Left kidney (tissue), 8 donors: ENCODE measurements at places on chromosomes 6 and 20. TPM values are rescaled to one million over a fixed set of nuclear protein-coding genes. Genes with fewer than 3 reads are reported as not detected.

GRCh38 chr6:35562060-35562459 lies 49.4 kb upstream of the TULP1 start:
- DNase-seq, result no peak

DNA sequence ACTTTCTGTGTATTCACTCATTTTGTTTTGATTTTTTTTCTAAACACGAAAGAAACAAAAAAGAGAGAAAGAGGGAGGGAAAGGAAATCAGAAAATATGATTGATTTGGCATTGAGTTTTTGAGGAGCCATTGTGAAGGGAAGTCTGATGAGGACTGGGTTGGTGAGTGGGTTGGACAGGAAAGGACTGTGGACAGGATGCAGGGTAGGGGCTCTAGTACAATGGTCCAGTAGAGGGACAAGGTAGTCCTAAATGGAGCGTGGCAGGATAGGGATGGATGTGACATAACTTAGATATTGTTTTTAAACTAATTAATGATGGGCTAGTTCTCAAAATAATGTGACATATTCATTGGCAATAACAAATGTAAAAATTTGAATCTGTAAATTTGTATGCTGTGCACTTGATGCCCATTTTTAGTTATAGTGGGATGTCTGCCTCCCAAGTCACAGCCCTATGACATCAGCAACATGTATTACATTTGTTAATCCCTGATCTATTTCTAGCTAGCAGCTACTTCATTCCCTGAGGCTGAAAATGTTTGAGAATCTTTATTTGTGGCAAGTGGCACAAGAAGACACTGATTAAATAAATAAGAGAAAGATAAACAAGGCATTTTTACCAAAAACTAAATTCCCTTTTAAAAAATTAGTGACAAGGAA lies 64.0 kb upstream of the ASF1A start:
- DNase-seq, result no peak

- DNase-seq, result no peak
These were observed 20.0 kb downstream of the FAM209B start for GRCh38 chr20:56552911-56553629.

- no peak for DNase-seq
These were observed 25.3 kb downstream of the SRPK1 start for GRCh38 chr6:35895560-35895959.

GRCh38 chr20:32089637-32090362 lies 19.7 kb upstream of the TM9SF4 start:
- no peak for DNase-seq

GRCh38 chr20:33781133-33781532 lies 30.0 kb upstream of the CHMP4B start:
- no peak for DNase-seq

- no peak for DNase-seq
These were observed 39.1 kb upstream of the AKIRIN2 start for GRCh38 chr6:87741001-87741650.

- DNase-seq, result no peak
These were observed 65.9 kb downstream of the PHF20 start for GRCh38 chr20:35837577-35838195.

- no peak for DNase-seq
These were observed 345.3 kb downstream of the CDKAL1 start for GRCh38 chr6:20879526-20879925.

DNA sequence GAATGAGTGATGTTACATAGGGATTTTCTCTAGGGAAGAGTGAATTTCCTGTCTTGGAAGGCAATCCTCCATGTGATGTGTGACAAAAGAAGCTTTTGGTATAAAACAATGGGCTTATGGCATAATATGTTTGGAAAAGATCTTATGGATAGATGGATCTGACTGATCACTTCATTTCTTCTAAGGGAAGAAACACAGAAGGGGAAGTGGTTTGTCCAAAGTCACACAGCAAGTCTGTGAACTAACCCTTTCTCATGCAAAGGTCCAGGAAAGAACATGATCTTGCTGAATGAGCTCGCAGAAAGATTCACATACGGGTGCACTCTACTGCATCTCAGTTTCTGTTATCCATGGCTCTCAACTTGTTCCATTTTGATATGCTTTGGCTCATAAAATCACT lies 575.9 kb upstream of the JAG1 start:
- DNase-seq, result no peak

DNA sequence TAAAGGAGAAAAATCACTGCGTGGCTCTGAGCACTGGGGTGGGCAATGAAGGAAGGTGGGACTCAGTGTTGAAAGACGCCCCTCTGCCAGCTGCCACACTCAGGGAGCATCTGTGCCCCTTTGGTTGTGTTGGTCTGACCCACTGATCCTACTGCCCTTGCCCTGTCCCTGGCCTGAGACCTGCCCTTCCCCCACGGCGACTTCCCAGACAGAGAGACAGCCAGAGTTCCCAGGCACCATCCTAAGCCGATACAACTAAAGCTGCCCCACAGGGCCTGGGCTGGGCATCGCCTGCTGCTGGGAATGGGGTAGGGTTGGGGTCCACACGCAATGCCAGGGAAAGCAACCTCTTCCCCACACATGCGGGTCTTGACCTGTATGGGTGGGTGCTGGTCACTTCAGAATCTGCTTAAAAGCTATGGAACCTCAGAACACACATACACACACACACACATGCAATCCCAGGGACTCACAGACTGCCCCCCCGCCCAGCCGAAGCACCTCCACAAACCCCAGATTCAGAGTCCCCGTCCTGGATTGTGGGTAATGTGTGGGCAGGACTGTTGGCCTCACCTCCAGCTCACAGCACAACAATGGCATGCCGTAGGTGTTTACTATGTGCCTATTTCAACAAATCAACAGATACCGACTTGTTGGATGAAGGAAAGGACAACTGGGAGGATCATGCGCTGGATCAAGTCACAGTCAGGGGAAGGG lies 10.9 kb upstream of the SPDEF start:
- DNase-seq, result no peak

GRCh38 chr6:20403766-20404640 lies 2.3 kb downstream of the E2F3 start:
- peak; percentile 37 for DNase-seq

- peak; percentile 33 for DNase-seq
These were observed 66.0 kb upstream of the UTRN start for GRCh38 chr6:144219056-144219685.

- DNase-seq, result no peak
These were observed 542.0 kb upstream of the MARCKS start for GRCh38 chr6:113315165-113315564.

DNA sequence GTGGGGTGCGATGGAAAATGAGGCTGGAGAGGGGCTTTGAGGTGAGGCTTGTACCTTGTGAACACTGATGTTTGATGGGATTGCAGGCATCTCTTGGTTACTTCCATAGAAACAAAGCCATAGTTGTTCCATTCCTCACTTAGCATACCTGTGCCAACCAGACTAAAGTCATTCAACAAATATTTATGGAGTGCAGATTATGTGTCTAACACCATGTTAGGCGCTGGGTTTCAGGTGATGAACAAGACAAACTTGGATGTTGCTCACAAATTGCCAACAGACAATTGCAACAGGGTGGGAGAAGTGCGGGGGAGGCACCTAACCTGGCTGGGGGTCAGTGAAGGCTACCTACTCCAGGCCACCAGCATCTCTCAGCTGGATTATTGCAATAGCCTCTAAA lies 1.5 kb downstream of the TTPAL start:
- no peak for DNase-seq

GRCh38 chr6:75815756-75816155 lies 66.7 kb downstream of the MYO6 start:
- no peak for DNase-seq

- DNase-seq, result no peak
These were observed 158.7 kb downstream of the RNGTT start for GRCh38 chr6:88804701-88805100.

DNA sequence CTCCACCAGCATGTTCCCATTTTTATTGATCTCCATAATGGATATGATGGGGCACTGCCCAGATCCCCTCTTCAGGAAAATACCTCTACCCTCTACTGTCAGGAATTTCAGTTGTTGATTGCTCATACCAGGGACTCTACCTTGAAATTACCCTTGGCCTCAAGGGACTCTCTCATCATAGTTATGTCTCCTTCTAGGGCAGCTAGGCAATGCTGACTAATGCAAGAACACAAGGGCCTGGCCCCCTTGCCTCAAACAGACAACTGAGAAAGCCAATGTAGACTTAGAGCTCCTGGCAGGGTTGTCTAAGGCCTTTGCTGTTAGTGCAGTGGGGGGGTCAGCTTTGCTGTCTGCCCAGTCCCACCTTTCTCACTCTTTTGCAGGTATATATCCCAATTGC lies 493.1 kb downstream of the BTBD3 start:
- no peak for DNase-seq

- DNase-seq, result no peak
These were observed 88.4 kb upstream of the TAB2 start for GRCh38 chr6:149229096-149229495.

- DNase-seq, result no peak
These were observed 168.4 kb upstream of the TNFAIP3 start for GRCh38 chr6:137698636-137699030.

- DNase-seq, result peak; percentile 52
These were observed 5.4 kb downstream of the ADA start for GRCh38 chr20:44646023-44646640.

GRCh38 chr20:18988701-18989100 lies 175.1 kb downstream of the SCP2D1 start:
- no peak for DNase-seq

The RNF144B gene
- 20.5 TPM for polyA plus RNA-seq

The RHAG gene
- polyA plus RNA-seq, result 0.96 TPM

The COL21A1 gene
- 124 TPM for polyA plus RNA-seq

The ARMC2 gene
- polyA plus RNA-seq, result 15.7 TPM

The C20orf173 gene
- polyA plus RNA-seq, result not detected

The DOK5 gene
- 9.7 TPM for polyA plus RNA-seq

The ZC2HC1B gene
- not detected for polyA plus RNA-seq

The KCNQ5 gene
- polyA plus RNA-seq, result 0.23 TPM

The PNLDC1 gene
- 0.07 TPM for polyA plus RNA-seq

The C20orf96 gene
- 50.7 TPM for polyA plus RNA-seq

The COL12A1 gene
- polyA plus RNA-seq, result 79.2 TPM

The LHFPL5 gene
- polyA plus RNA-seq, result not detected
